ENCODE measurements at places on chromosomes 4 and X.
A peak's percentile ranks its signal among the peaks of the same experiment; 100 is the strongest.

DNA sequence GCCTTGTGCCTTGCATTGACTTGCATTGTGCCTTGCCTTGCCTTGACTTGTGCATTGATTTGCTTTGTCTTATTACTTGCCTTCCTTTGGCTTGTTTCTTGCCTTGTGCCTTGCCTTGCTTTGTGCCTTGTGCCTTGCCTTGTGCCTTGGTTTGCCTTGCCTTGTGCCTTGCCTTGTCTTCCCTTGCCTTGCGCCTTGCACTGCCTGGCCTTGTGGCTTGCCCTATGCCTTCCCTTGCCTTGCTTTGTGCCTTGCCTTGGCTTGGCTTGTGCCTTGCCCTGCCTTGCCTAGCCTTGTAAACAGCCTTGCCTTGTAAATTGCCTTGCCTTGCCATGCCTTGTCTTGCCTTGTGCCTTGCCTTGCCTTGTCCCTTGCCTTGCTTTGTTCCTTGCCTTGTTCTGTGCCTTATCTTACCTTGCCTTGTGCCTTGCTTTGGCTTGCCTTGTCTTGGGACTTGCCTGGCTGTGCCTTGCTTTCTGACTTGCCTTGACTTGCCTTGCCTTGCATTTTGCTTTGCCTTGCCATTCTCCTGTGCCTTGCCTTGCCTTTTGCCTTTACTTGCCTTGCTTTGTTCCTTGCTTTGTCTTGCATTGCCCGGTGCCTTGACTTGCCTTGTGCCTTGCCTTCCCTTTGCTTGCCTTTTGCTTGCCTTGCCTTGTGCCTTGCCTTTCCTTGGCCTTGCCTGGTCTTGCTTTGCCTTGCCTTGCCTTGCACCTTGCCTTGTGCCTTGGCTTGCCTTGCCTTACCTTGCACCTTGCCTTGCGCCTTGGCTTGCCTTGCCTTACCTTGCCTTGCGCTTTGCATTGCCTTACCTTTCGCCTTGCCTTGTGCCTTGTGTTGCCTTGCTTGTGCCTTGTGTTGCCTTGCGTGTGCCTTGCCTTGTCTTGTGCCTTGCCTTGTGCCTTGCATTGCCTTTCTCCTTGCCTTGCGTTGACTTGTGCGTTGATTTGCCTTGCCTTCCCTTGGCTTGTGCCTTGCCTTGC is 97.5 kb downstream of the TAB3 start:
- DNase-seq, result no peak

GRCh38 chr4:153023139-153023538 is 87.0 kb downstream of the FHDC1 start:
- DNase-seq, result no peak

GRCh38 chr4:41145571-41146078 is 68.7 kb downstream of the APBB2 start:
- no peak for DNase-seq

GRCh38 chrX:116449156-116449555 is 12.8 kb downstream of the SLC6A14 start:
- DNase-seq, result no peak

- peak; percentile 26 for DNase-seq
Observed at GRCh38 chr4:119025420-119025819, 110.2 kb upstream of the MYOZ2 start.

GRCh38 chrX:129802863-129803262 is 23.1 kb downstream of the SASH3 start:
- DNase-seq, result no peak

- DNase-seq, result no peak
Observed at GRCh38 chr4:82886147-82886942, 4.6 kb downstream of the SEC31A start.

- DNase-seq, result no peak
Observed at GRCh38 chr4:143241892-143242291, 57.2 kb downstream of the USP38 start.

- no peak for DNase-seq
Observed at GRCh38 chrX:8273451-8273895, 102.4 kb upstream of the VCX2 start.

DNA sequence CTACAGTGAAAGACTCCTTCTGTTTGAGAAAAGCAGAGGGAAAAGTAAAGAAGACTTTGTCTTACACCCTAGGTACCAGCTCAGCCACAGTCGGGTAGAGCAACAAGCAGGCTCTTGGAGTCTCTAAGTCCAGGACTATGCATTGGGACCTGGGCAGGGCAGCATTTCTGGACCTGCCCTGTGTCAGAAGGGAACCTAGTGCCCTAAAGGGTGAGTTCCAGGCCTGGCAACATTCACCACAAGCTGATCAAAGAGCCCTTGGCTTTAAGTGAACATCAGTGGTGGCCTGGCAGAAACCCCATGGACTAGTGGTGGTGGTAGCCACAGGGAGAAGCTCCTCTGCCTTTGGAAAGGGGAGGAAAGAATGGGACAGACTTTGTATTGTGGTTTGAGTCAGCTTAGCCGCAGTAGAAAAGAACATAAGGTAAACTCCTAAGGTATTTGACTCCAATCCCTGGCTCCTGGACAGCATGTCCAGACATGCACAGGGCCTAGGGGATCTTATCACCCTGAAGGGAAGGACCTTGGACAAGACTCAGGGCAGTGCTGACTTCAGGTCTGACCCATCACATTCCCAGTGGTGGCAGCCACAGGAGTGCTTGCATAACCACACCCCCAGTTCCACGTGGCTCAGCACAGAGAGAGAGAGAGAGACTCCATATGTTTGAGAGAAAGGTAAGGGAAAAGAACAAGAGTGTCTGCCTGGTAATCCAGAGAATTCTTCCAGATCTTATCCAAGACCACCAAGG is 32.6 kb downstream of the CCDC158 start:
- no peak for DNase-seq

GRCh38 chr4:16224264-16225166 is 1.8 kb downstream of the TAPT1 start:
- DNase-seq, result no peak

- no peak for DNase-seq
Observed at GRCh38 chr4:42344309-42344708, 53.0 kb upstream of the SHISA3 start.

DNA sequence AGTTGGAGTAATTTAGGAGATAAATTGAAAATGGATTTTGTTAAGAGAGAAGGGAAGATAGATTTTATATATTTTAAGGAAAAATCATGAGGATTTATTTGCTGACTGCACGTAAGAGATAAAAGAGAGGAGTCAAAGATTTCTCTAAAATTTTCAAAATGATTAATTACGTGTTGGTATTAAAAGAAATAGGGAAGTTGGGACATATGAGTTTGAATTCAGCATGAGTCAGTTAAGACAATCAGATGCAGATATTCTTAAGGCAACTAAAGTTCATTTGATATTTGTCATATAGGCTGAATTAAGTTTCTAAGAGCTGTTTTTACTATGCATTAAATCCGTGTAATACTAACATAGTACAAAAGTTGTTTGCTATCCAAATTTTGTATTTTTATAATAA is 46.9 kb downstream of the TET2 start:
- DNase-seq, result no peak

GRCh38 chr4:87257523-87257922 is 37.1 kb upstream of the KLHL8 start:
- DNase-seq, result no peak

DNA sequence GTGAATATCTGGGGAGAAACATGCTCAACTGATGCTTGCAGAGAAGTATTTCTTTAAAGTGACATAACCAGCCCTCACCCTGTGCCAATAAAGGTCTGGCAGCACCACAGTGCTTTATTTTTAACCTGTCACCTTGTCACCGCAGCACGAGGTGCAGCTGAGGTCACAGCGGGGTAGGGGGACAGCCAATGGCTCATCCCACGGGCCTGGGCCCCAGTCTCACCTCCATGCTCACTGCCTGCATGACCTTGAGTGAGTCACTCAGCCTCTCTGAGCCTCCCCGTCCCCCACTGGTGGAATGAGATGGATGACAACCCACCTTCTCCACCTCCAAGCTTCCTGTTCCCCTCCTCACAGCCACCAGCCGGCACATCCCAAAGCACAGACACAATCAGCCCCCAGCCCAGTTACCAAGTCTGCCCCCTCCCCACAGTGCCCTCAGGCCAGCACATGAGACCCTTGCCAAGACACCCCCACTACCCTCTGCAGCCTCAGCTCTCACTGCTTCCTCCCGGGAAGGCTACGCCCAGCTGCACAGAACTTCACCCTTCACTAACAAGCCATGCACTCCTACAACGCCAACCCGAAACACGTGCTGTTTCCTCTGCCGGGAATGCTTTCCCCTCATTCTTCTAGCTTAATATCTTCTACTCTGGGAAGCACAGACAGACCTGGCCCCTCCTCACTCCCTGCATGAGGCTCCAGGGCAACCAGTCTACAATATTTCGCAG is 24.9 kb upstream of the MAN2B2 start:
- DNase-seq, result no peak

- DNase-seq, result no peak
Observed at GRCh38 chr4:87005690-87006425, 71.0 kb downstream of the AFF1 start.

GRCh38 chr4:120693816-120694215 is 228.7 kb downstream of the PRDM5 start:
- no peak for DNase-seq

GRCh38 chrX:53373307-53373706 is 49.1 kb downstream of the SMC1A start:
- no peak for DNase-seq

GRCh38 chrX:130915302-130915701 is 12.3 kb upstream of the ENOX2 start:
- DNase-seq, result no peak

GRCh38 chrX:137194164-137194563 is 160.4 kb upstream of the GPR101 start:
- peak; percentile 14 for DNase-seq

GRCh38 chr4:103499094-103499493 is 220.7 kb downstream of the TACR3 start:
- DNase-seq, result no peak

DNA sequence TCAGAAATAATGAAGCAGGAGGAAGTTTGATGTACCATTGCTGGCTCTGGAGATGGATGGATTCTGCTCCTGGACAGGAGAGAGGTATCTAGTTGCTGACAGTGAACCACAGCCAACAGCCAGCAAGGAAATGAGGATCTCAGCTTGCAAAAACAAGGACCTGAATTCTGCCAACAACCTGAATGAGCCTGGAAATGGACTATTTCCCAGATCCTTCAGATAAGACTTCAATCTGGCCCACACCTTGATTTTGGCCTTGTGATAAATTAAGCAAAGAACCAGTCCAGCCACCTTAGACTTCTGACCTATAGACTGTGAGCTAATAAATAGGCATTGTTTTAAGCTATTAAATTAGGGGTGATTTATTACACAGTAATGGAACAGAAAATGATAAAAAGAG is 220.3 kb downstream of the ADAMTS3 start:
- DNase-seq, result no peak

- no peak for DNase-seq
Observed at GRCh38 chr4:149161247-149161646, 654.4 kb downstream of the IQCM start.

DNA sequence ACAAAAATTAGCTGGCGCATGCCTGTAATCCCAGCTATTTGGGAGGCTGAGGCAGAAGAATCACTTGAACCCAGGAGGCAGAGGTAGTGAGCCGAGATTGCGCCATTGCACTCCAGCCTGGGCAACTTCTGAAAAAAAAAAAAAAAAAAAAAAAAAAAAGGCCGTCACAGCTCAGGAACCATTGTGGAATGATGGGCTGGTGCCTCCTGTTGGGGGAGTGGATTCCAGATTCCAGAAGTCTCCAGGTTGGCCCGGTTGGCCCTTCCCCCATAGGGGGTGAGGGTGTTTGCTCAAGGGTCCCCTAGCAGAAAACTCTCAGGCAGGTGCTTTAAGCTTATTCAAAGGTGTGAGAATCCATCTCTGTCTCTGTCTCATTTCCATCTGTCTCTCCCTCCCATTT is 11.5 kb downstream of the SH3TC1 start:
- DNase-seq, result no peak

DNA sequence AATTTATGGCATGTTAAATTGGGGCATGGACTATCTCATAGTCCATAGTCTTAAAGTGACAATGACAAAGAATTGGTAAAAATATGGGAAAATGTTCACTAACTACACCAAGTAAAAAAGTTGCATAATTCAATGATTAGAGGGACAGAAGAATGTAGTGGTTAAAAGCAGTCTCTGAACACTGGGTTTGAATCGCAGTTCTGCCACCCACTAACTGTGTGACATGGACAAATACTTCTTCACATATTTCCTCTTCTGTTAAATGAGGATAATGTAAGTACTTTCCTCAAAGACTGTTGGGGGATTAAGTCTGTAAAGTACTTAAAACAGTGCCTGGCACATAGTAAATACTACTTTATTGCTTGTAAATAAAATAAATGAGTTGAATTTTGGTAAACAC is 15.3 kb downstream of the COQ2 start:
- no peak for DNase-seq

- DNase-seq, result no peak
Observed at GRCh38 chr4:150569384-150569987, 12.5 kb upstream of the MAB21L2 start.

GRCh38 chr4:174317531-174317930 is 33.8 kb downstream of the CEP44 start:
- peak; percentile 74 for DNase-seq

DNA sequence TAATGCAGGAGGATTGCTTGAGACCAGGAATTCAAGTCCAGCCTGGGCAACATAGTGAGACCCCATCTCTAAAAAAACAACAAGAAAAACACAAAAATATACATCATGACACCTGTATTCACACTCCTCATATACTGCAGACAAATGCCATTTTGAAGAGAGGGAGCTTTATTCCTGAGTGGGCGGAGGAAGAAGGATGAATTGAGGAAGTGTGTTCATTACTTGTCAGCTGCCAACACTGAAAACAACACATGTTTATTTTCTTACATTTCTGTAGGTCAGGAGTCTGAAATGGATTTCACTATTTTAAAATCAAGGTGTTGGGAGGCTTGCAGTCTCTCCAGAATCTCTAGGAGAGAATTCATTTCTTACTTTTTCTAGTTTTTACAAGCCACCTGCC is 47.2 kb upstream of the CD99 start:
- DNase-seq, result no peak

DNA sequence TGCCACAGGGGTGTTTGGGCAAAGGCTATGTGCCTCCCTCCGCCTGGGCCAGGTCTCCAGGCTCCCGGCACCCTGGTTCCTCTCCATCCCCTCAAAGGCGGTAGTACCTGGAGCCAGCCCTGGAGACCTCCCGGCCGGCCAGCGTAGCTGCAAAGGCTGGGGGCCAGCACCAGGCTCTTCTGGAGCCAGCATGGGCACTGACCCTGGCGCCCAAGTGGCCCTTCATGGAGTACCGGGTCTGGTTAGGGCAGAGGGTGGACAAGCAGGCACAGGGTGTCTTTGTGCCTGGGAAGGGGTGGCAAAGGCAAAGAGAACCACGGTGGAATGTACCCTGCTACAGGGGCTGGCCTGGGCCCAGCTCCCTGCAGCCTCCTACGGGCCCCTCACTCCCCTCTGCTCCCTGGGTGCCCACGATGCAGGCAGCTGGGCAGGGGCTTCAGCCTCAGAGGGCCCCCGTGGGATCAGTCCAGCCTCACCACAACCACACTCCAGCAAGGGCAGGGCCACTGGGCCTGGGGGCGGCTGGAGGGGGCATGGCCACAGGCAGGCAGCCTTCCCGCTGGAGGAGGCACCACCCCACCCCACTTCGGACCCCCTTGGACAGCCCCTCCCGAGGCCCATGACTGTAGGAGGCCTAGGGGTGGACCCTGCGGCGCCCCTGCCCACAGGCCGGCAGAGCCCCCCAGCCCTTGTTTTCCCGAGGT is 112.9 kb upstream of the NKX1-1 start:
- no peak for DNase-seq
